ENCODE measurements at places on chromosomes 16 and 17. TPM values are rescaled to one million over a fixed set of nuclear protein-coding genes. Genes with fewer than 3 reads are reported as not detected.

DNA sequence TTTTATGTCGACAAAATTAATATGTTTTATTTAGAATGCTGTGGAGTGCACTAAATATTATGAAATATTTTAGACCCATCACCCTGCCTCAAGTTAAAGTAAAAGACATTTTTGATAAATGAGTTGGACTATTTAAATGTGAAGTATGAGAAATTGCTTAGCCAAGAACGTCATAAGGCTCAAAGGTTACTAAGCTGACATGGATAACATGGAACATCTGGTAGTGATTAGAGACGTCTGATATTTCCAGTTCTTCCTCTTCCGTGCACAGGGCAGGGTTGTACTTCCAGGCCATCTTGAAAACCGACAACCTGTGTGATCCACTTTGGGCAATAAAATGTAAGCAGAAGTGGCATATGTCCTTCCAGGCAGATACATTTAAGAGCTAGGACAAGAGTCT, 7.2 kb upstream of the CCL8 start:
- peaks cover 2% of the 10 kb centered on the region for H3K4me1 ChIP-seq
- no peak overlapping the region for H3K4me3 ChIP-seq
- no peaks in the 10 kb centered on the region for H3K36me3 ChIP-seq
- H3K27ac ChIP-seq, result no peak overlapping the region

- no peak overlapping the region for H3K27ac ChIP-seq
- no peak overlapping the region for H3K4me3 ChIP-seq
- no peaks in the 10 kb centered on the region for H3K27me3 ChIP-seq
- no peak for DNase-seq
Measured at GRCh38 chr17:62611292-62611691, 16.2 kb upstream of the MRC2 start.

DNA sequence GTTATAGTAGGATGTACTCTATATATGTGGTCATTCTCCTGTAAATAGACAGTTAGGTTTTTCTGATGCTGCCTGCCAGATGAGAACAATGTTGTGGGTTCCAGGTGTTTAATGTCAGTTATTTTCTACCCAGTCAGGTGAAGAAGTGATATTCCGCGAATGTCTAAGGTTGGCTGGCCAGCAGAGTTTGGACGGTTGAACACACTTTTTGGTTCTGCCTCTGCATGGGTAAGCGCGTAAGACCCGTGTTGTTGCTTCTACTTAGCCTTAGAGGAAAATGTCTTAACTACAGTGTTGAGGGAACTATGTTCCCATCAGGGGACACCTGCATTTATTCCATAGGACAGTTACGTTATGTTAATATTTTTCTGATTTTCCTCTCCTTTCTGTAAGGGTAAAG, 162.6 kb downstream of the MAP2K6 start:
- peaks cover 17% of the 10 kb centered on the region for H3K4me1 ChIP-seq
- H3K27ac ChIP-seq, result no peak overlapping the region
- H3K36me3 ChIP-seq, result no peaks in the 10 kb centered on the region

Gene KRT31
- polyA plus RNA-seq, result not detected

DNA sequence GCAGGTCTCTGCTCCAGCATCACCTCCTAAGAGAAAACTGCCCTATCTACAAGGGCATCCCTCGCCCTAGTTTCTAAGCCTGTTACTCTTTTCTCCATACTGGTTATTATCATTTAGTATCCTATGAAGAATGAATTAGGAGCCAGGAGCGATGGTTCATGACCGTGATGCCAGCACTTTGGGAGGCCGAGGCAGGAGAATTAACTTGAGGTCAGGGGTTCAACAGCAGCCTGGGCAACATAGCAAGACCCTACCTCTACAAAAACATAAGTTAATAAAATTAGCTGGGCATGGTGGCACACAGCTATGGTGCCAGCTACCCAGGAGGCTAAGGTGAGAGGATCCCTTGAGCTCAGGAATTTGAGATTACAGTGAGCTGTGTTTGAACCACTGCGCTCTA, 7.2 kb downstream of the EARS2 start:
- H3K4me3 ChIP-seq, result no peak overlapping the region
- no peak for DNase-seq
- H3K4me1 ChIP-seq, result no peaks in the 10 kb centered on the region
- H3K27ac ChIP-seq, result no peak overlapping the region

Gene KRTAP2-1
- polyA plus RNA-seq, result not detected

DNA sequence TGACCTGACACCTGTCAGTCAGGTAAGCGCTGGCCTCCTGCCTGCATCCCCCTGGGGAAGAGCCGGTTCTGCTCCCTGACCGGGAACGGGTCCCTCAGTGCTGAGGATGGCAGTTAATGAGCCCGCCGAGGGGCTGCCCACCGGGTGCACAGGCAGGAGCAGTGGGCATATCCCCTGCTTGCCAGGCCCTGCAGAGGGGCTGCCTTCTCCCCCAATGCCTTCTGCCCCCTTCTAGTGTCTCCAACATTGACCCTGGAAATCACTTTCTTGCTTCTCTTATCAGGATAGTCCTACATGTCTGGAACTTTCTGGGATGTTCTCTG, 388.5 kb downstream of the SEC14L1 start:
- no peak for DNase-seq
- H3K4me1 ChIP-seq, result no peaks in the 10 kb centered on the region
- no peak overlapping the region for H3K4me3 ChIP-seq

GRCh38 chr17:69414408-69415274, at the start of gene MAP2K6:
MAP2K6 (plus strand) TSS chr17:69414697; CDS start chr17:69414985, 288 bp downstream.
- H3K27ac ChIP-seq, result no peak within 1 kb of the TSS
- no peaks in the 10 kb centered on the region for H3K4me1 ChIP-seq

Gene GPRC5C
- polyA plus RNA-seq, result 59.1 TPM

- no peaks in the 10 kb centered on the region for H3K27me3 ChIP-seq
- DNase-seq, result no peak
- no peak overlapping the region for H3K4me3 ChIP-seq
- H3K27ac ChIP-seq, result no peak overlapping the region
Measured at GRCh38 chr16:12480916-12481315, 322.8 kb downstream of the CPPED1 start.

Data from ovary (tissue), 10 donors.